Ureter (tissue), 1 donor: ENCODE measurements at places on chromosomes 13 and 19.

- no peak for DNase-seq
These were observed 276 bp downstream of the ALG11 start for GRCh38 chr13:52012512-52012836.

DNA sequence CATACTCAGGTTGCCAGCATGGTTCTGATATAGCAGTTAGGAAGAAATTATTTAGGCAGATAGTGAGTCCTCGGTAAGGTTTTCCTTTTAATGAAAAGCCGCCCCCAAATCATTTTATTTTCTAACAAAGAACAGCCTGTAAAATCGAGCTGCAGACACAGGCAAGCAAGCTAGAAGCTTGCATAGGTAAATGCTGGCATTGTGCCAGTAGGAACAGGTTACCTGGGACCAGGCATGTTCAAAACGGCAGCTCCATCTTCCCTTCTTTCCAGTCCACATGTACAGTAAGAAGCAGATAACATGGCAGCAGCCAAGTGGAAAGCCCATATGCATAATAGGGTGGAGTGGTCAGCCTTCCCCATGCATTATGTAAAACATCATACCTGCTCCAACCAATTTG lies 71.1 kb downstream of the UGGT2 start:
- DNase-seq = no peak

DNA sequence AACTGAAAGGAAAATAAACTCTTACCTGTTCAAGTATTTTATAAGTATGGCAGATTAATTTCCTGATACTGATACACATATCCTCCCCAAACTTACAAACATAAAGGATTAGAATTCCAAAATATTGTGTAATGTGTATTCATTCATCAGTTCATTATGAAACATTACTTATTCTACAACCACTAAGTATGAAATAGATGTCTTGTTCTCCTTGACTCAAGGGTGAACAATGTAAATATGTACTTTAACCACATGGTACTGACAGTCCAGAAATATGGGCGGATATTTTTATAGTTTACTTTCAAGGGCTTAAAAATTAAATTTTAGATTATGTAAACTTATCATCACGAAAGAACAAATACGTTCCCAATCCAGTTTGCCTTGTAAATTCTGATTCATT lies 334.0 kb downstream of the LIG4 start:
- DNase-seq = no peak

DNA sequence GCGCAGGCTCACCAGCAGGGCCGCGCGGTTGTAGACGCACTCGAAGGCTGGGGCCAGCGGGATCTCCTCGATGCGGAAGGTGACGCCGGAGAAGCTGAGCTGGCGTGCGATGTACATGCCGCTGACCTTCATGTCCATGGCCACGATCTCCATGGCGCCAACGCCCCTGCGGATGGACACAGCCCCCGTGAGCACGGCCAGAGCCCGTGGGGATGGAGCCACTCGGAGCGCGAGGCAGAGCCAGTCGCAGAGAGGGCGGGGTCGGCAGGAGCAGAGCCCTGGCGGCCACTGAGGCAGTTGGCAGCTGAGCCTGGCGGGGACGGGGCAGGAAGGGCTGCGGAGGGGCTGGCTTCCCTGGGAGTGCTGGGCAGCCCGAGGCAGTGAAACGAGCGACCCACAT lies 15.2 kb downstream of the GPX4 start:
- no peak for DNase-seq

DNA sequence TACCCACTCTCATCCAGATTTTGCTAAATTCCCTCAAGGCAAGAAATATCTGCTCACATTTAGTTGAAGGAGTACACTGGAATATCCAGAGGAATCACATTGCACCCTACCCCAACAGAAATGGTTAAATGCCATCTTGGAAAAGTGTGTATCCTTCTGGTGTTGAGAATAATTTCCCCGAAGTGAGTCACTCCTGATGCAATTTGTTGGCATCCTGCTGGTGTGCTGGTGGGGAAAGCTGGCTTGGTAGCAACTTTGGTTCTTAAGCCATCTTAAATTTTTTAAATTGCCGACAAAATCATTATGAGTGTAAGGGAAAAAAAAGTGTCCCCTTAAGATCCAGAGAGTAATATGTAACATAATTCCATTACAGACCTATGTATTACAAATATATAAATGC lies 337.3 kb upstream of the DACH1 start:
- no peak for DNase-seq

- no peak for DNase-seq
These were observed 37.3 kb upstream of the C13orf42 start for GRCh38 chr13:51148223-51148951.

DNA sequence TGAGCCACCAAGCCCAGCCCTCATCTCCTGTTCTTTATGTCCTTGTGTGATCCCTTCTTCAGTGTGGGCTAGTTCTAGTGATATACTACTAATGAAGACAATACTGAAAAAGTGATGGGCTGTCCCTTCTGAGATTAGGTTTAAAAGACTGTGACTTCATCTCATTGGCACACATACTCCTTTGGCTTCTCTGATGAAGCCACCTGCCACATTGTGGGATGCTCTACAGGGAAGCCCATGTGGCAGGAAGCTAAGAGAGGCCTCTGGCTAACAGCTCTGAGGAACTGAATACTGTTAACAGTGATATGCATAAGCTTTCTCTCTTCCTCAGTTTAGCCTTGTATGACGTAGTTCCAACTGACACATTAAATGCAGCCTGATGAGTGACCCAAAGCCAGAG lies 13.6 kb downstream of the CSNK1A1L start:
- no peak for DNase-seq

- no peak for DNase-seq
These were observed 430.2 kb downstream of the KCTD12 start for GRCh38 chr13:76455960-76456359.

DNA sequence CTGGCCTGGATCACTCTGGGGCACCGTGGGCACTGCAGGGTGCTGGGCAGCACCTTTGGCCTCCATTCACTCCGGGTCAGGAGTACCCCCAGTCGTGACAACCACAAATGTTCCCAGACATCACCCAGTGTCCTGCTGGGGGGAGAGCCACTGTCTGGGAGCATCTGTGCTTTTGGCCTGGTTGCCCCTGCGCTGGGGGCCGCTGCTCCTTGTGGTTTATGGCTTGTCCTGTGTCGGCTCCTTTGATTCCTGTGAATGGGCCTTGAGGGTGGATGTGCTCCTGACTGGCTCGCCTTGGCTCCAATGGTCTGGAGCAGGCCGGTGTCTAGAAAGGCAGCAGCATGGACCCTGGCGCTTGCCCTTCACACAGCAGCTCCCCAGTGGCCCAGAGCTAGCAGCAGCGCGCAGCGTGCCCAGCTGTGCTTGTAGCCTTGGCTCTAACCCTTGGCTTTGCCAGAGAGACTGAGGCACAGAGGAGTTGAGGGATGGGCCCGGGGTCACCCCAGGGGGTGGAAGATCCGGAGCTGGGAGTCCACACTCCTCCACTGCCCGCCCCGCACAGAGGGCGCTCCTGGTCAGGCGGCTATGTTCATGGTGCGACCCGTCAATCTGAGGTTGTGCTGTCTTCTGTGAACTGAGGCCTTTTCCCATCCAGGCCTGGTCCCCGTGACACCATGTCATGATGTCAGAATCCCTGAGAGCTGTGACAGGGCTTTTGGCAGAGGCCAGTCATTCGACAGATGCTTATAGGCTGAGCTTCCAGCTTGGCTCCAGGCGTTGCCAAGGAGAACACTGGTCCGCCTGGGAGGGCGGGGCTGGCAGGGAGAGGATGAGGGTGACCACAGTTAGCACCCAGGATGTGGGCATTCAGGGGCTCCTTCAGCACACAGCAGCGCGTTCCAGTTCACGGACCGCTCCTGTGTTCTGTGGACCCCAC lies 4.1 kb downstream of the DAZAP1 start:
- no peak for DNase-seq

DNA sequence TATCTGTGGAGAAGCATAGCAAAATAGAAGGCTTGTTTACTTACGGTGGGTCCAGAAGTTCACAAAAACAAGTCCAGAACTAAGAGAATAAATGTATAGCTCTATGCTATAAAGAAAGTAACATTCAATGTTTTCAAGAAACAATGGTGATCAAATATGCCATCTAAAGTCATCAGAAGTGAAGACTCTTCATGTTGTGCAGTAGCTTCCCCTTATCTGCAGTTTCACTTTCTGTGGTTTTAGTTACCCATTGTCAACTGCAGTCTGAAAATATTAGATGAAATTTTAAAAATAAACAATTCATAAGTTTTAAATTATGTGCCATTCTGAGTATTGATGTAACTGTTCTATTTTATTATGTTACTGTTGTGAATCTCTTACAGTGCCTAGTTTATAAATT lies 72.5 kb downstream of the EDNRB start:
- no peak for DNase-seq

GRCh38 chr19:34503531-34504272 lies 22.1 kb downstream of the WTIP start:
- peak; percentile 27 for DNase-seq

GRCh38 chr13:50370303-50370950 lies 355.2 kb downstream of the KCNRG start:
- no peak for DNase-seq

DNA sequence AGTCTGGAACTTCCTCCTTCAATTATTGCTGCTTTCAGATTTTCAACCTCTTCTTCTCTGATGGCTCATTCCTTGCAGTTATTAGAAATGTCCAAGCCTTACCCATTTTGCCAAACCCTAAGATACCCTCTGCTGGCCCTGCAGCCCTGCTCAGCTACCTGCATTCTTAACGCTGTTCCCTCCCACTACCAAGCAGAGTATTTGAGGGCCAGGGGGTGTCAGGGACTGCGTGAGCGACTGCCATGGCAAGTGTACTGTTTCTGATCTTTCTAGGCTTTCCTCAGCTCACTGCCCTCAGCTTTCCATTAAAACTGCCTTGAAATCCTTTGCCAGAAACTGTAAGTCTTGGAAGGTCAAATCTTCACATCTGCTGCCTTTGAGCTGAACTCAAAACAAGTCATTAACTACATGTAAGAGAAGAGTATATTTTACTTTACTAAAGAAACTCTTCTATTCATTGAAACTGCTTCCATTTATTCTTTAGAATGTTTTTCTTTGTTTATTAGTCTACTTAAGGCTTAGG lies 41.0 kb downstream of the HS6ST3 start:
- no peak for DNase-seq

DNA sequence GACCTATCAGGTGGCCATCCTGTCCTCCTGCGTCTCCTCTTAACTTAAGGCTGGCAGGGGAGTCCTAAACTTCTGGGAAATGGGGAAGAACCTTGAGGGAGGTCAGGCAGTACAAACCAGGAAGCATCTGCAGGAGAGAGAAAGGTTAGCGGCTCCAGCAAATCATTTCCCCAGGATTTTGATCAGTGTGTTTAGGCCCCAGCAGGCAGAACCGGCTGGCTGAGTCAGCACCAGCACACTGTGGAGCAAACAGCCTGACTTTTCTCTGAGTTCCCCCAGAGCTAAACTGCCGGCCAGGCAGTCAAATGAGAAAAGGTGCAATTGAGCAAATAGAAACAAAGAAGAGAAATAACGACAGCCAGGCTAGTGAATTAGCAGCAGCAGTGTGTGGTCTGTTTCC lies 46.7 kb upstream of the MEDAG start:
- peak; percentile 77 for DNase-seq

DNA sequence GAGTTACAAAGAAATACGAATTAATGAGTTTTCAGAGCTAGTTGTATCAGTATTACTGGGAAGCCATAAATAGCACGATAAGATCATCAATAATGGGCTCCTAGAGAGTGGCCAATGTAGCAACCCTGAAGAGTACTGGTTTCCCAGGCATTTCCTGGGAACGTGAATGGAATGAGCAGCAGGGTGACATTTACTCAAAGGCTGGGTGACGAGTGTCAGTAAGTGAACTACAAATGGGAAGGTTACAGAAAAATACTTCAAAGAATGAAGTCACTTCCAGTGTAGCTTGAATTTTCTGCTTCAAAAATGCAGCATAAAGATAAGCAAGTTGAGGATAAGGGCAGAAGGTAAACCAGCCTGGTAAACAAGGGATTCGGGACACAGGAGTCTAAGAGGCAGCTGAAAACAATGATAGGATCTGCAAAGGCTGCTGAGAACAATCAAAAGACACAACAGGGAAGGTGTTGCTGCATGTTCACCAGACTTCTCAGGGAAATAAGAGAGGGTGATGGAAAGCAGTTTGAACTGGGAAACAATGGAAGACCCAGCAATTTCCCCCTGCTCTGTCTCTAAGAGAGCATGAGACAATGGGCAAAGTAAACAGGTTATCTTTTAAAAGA lies 48.6 kb upstream of the POSTN start:
- DNase-seq = no peak

- no peak for DNase-seq
These were observed 119.3 kb upstream of the GJB6 start for GRCh38 chr13:20351281-20352022.

DNA sequence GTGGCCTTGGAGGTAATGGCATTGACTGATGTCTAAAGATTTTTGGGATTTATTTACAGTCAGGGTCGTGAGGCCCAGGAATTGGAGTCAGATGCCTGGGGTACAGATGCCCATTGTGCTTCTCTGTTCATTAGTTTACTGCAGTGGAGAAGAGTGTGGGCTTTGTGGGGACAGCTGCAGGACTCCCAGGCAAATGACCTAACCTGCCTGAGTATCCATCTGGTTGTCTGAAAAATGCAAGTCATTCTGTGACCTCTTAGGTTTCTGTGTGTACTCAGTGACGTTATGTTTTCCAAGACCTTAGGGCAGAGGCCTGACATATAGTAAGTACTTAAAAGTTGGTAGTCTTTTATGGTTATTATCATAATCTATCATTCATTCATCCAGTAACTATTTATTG lies 60.5 kb downstream of the SPATA13 start:
- DNase-seq = no peak

- no peak for DNase-seq
These were observed 1.9 kb upstream of the VASP start for GRCh38 chr19:45505151-45505995.

GRCh38 chr19:14450168-14450874 lies 17.2 kb downstream of the PKN1 start:
- DNase-seq = no peak

- DNase-seq = no peak
These were observed 266.4 kb downstream of the NALCN start for GRCh38 chr13:101149735-101150384.

DNA sequence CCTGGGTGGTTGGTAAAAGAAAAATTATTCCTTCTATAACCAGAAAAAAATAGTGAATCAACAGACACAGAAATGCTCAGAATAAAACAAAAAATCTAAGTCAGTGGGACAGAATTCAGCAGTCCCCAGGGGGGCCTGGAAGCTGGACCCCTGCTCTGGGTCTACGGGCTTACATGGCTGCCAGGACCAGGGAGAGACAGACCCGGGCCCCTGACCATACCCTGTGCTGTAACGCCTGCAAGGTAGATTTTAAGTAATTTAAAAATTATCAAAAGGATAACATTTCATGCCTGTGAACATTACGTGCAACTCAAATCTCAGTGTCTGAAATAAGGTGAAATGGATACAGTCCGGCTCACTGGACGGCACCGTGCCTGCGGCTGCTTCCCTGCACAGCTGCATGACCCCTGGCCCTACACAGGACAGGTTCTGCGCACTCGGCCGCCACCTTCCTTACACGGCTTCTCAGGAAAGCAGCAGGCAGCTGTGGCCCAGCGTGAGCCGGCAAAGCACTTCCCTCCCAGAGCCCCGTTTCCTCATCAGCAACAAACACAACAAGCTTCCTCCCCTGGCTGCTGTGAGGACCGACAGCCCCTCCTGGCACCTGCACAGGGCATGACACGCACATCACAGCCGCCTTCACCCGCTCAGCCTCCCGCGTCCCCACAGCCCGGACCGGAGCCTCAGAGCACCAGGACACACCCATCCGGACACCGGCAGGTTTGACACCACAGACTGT lies 22.2 kb downstream of the RASA3 start:
- DNase-seq = no peak

GRCh38 chr19:47081095-47081494 lies 32.5 kb downstream of the ZC3H4 start:
- no peak for DNase-seq

GRCh38 chr19:19420570-19421298 lies 15.3 kb downstream of the GATAD2A start:
- DNase-seq = no peak

GRCh38 chr13:49020940-49021553 lies 45.3 kb downstream of the FNDC3A start:
- DNase-seq = no peak
